ENCODE measurements at places on chromosomes 4 and X.

GRCh38 chrX:72305286-72306084, at the start of gene CITED1:
Gene CITED1 (minus strand): TSS chrX:72305914. CDS start chrX:72302869, 3,045 bp downstream.
- no peak within 1 kb of the TSS for H3K27ac ChIP-seq
- H3K27me3 ChIP-seq: peaks cover 71% of the 10 kb centered on the region
- DNase-seq: peak; percentile 2
- H3K4me3 ChIP-seq: peak within 1 kb of the TSS; percentile 20
- H3K36me3 ChIP-seq: no peaks in the 10 kb centered on the region
- H3K4me1 ChIP-seq: no peaks in the 10 kb centered on the region

DNA sequence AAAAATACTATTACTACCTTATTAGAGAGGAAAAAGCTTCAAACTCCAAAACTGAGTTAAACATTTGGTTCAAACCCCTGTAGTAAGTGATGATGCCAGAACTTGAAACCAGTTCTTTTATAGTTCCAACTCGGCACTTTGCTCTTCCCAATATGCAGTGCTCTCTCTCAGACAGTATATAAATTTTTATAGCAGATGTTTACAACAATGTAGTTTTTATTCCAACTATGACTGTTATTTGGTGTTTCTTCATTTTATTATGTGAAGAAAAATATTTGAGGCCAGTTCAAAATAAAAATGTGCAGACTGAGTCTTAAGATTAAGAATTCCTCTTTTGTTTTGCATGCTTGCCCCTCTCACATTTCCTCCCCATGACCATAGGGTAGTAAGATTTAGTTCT, 2.9 kb upstream of the PPP4R3C start:
- H3K36me3 ChIP-seq: no peaks in the 10 kb centered on the region
- no peak overlapping the region for H3K27ac ChIP-seq
- no peak for DNase-seq

GRCh38 chr4:159185591-159186023, 82.7 kb downstream of the RAPGEF2 start:
- no peaks in the 10 kb centered on the region for H3K27me3 ChIP-seq
- H3K27ac ChIP-seq: no peak overlapping the region
- peaks cover 2% of the 10 kb centered on the region for H3K4me1 ChIP-seq
- H3K36me3 ChIP-seq: no peaks in the 10 kb centered on the region
- DNase-seq: peak; percentile 34
- H3K4me3 ChIP-seq: no peak overlapping the region

GRCh38 chr4:181168011-181168805, 1075.0 kb upstream of the TENM3 start:
- no peaks in the 10 kb centered on the region for H3K36me3 ChIP-seq
- H3K4me1 ChIP-seq: no peaks in the 10 kb centered on the region
- DNase-seq: no peak
- no peak overlapping the region for H3K27ac ChIP-seq

- H3K27ac ChIP-seq: no peak overlapping the region
- no peaks in the 10 kb centered on the region for H3K4me1 ChIP-seq
- H3K27me3 ChIP-seq: no peaks in the 10 kb centered on the region
These were observed 48.6 kb upstream of the TMEM164 start for GRCh38 chrX:109954333-109954732.

Data from fibroblast of lung (primary cell).